ENCODE measurements at places on chromosomes 4 and X. TPM values are rescaled to one million over a fixed set of nuclear protein-coding genes. Genes with fewer than 3 reads are reported as not detected.

Gene FGB
- 0.51 TPM for total RNA-seq

Gene HUWE1
- total RNA-seq: 111 TPM

Gene RTL5
- 2.4 TPM for total RNA-seq

Gene PASD1
- total RNA-seq: not detected

Gene MEPE
- total RNA-seq: not detected

Gene SLC6A14
- total RNA-seq: not detected

Gene DGKK
- not detected for total RNA-seq

Gene HSD17B13
- 0.32 TPM for total RNA-seq

Gene CXCL8
- total RNA-seq: not detected

Gene FAM47C
- not detected for total RNA-seq

Gene SSX1
- not detected for total RNA-seq

Gene NIPAL1
- 0.43 TPM for total RNA-seq

Measured in Right ventricle myocardium superior (tissue), 1 donor.